ENCODE measurements at places on chromosomes 16 and 17.
A peak's percentile ranks its signal among the peaks of the same experiment; 100 is the strongest.

- no peak for DNase-seq
These were observed 50.6 kb downstream of the CREBBP start for GRCh38 chr16:3829631-3830536.

GRCh38 chr17:36131421-36131820, 27.8 kb downstream of the CCL4 start:
- no peak for DNase-seq

DNA sequence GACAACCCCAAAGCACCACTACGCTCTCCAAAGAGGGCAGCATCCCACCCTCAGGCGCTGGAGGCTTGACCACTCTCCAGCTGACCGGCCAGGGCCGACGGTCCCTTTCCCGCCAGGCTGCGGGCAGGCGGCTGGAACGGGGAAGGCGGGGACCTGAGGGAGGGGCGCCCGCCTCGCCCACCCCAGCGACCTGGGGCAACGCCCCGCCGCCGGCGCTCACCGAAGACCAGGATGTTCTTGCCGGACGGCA, 431 bp downstream of the DYNC1LI2 start:
- no peak for DNase-seq

GRCh38 chr16:73956587-73957494, 339.8 kb upstream of the PSMD7 start:
- peak; percentile 41 for DNase-seq

GRCh38 chr16:68232335-68232734, 3.6 kb downstream of the ESRP2 start:
- no peak for DNase-seq

DNA sequence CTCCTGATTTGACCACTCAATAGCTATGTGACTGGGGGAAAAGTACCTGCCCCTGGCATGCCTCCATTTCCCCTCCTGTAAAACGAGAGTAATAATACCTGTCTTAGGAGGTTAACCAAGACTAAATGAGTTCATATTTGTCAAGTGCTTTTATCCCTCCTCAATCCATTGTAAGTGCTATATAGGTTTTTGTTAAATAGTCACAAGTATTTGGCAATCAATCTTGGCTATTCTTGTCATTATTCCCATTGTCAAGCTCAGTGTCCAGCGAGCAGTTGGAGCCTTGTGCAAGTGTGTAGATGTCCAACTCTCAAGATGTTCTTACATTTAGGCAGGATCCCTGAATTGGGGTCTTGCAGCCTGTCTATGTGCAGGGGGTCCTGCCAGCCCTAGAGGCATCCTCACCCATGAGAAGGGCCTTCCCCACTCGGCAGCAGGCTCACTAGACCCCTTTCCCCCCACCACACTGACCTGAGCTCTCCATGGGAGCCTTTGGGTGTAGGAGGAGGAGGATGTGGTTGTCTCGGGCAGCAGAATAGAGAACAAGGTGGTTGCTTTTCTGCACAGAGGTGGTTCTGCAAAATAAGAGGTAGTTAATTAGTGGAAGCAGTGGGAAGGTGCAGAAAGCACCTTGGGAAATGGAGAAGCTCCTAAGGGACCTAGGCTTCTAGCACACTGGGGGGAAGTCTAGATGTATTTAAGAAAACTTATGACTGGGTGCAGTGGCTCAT, 18.0 kb downstream of the PIK3R6 start:
- DNase-seq = no peak

- DNase-seq = no peak
These were observed 3.1 kb upstream of the TEX19 start for GRCh38 chr17:82355770-82356427.

DNA sequence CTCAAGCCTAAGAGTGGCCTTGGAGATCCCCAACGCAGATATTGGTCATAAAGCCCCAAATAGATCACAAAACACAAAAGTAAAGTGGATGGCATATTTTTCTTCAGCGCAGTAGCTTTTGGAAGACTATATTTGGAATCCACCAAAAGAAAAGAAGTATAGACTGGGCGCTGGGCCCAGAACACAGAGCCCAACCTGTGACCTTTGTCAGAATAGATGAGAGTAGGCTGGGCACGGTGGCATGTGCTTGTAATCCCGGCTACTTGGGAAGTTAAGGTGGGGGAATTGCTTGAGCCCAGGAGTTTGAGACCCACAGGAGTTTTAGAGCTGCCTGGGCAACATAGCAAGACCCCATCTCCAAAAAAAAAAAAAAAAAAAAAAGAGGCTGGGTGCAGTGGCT, 14.6 kb downstream of the SCIMP start:
- no peak for DNase-seq

- DNase-seq = no peak
These were observed 359.1 kb downstream of the WWOX start for GRCh38 chr16:78458588-78458987.

- no peak for DNase-seq
These were observed 3.9 kb upstream of the JPH3 start for GRCh38 chr16:87598431-87598830.

DNA sequence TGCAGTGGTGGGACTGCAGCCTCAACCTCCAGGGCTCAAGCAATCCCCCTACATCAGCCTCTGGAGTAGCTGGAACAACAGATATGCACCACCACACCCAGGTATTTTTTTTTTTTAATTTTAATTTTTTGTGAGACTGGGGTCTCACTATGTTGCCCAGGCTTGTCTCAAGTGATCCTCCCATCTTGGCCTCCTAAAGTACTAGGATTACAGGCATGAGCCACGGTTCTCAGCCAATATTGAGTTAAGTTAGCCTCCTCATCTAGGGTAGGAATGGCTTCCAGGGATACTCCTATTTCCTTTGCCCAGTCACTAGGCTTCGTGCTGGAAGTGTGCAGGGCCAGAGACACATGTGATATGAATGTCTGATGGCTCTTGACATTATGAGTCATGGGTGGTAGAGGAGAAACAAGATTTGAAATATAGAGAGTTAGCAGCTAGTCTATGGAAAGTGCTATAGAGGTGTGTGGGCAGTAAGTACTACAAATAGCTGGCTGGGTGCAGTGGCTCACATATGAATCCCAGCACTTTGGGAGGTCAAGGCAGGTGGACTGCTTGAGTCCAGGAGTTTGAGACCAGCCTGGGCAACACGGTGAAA, 8.0 kb upstream of the HES7 start:
- no peak for DNase-seq

DNA sequence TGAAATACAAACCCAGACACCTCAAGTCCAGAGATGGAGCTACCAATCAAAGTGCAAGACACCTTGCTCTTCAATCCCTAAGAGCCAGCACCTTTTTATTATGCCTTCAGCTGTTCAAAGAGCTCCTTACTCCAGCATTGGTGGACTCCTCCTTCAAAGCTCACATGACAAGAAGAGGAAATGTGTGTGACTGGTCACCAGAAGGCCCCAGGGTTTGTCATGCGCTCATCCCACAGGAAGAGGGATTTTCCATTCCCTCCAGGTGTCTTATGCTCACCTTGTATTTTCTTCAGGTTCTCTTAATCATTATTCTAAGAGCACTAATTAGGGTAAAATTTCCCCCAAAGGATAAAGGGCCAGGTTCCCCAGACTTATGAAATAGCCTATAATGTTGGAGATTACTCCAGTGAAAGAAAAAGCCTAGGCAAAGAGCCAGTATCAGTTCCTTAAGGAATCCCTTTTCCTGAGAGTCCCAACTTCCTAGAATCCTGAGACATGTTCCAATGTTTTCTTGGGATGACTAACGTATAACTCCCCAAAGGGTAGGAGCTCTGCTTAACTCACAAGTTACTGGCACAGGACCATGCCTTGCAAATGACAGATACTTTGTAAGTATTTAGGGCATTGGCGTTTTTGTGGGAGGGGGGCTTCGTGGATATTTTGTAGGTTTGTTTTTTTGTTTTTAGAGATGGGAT, 56.9 kb upstream of the SOX9 start:
- no peak for DNase-seq

DNA sequence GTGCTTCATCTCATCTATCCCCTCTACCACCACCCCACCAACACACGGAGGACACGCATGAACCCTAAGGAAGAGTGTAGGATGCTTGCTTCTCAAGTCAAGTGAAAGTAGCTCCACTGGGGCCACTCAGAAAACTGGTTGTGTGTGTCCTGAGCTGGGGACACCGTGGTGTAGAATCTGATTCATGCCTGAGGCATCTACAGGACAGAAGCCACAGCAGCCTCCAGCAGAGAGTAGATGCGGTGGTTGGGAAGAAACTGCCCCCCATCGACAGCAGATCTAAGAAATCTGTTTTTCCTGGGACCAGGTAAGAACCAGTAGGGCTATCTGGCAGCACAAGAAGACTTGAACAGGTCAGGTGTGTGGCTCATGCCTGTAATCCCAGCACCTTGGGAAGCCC, 51.9 kb upstream of the HLF start:
- DNase-seq = no peak
